ENCODE measurements at places on chromosomes 6 and 20.

DNA sequence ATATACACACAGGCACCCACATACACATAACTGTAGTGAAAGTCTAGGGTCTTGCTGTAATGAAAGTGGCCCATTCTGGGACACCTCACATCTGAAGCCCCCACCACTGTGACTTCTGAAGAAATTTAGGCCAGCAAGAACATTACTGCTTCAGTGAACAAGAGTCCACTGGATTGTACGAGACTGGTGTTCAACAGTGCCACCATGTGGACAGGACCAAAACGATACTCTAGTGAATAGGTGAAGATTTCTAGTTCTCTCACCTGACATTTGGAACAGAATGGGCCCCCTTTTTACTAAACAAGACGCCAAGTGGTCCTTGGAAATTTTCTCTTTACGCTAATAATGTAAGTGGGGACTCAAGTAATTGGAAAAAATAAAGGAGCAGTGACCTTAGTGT, 156.9 kb downstream of the MAFB start:
- no peak for DNase-seq

GRCh38 chr6:137465378-137466009, 28.7 kb downstream of the OLIG3 start:
- DNase-seq = no peak

DNA sequence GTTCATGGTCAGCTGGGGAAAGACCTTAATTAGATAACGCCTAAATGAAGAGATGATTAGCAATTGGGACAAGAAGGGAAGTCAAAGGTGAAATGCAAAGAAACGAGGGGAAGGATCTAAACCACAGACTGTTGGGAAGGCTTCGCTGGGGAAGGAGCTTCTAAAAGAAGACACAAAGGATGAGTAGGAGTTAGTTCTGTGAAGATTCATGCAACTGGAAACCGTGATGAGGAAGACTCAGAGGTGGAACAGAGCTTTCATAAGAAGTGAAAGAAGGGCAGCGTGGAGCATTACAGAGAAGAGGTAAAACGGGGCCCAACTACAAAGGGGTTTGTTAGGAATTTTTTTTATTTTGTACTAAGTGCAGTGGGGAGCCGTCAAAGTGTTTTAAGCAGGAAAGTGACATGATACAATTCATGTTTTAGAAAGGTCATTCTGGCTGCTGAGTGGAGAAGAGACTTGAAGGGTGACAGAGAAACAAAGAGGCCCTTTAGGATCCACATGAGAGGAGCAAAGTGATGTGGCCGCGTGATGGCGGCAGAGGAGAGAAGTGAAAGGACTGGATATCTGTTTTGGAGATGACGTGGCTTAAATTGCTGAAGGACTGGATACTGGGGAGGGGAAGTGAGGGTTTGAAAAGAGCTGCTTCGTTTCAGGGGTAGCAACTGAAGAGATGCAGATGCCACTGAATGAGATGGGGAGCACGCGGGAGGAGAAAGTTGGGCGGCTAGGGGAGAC, 33.6 kb downstream of the TTI1 start:
- no peak for DNase-seq

DNA sequence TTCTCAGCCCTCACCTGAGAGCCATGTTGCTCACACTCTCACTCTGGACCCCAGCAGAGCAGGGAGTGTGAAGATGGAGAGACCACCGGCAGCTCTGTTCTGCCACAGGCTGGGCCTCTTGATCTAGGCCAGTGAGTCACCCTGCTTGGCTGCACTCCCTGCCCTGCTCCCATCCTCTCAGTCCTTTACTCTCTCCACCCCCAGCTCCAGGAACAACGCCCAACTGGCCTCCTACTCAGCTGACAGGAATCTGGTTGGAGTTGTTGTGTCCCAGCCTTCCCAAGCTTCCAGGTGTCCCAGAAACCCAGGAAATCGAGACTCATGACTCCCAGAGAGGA, at the start of gene PSORS1C1:
Gene PSORS1C1 (plus strand): TSS at position 260 of the 338 bp plus-strand sequence. CDS start 14,833 bp downstream, outside the sequence.
- DNase-seq = no peak

DNA sequence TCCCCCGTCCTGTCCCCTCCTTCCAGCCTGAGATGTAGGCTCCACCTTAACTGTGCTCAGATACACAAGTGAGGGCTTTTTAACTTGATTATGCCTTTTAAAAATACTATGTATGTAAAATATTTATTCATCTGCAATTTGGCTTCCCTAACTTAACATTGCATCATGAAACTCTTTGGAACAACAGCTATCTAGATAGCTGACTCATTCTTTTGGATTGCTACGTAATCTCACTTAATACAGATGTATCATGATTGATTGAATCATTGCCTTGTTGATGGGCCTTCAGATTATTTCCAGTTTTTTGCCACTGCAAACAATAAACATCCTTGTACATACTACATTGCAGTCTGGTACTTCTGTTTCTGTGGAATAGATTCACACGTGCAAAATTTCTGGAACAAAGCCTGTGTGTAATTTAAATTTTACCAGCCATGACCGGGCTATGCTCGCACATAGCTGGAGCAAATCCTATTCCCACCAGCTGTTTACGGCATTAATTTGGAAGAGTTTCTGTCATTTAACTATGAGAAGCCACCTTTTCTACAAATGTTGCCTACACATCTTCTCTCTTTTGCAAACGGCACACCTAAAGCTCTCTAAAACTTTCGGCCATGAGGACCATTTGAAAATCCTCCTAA, 6.5 kb downstream of the PRND start:
- DNase-seq = no peak

DNA sequence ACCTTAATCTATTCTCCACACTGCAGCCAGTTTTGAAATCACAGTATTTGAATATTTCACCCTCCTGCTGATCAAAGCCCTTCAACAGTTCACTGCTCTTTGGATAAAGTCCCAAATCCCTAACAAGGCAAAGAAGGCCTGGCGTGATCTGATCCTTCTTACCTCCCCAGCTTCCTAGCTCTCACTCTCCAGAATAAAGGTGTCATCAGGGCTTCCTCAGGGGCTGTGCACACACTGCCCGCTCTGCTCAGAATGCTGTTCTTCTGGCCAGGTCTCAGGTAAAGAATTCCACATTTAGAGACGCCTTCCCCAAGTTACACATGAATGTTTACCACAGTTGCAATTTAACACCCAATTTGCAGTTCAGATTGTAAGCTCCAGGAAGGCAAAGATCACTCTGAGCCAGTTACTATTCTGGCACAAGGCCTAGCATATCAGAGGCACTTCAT, 58.9 kb upstream of the MCM9 start:
- DNase-seq = no peak

GRCh38 chr6:12472601-12473038, 182.5 kb downstream of the EDN1 start:
- no peak for DNase-seq

GRCh38 chr20:37311710-37312355, 22.4 kb downstream of the MANBAL start:
- no peak for DNase-seq

- no peak for DNase-seq
Measured at GRCh38 chr6:105210932-105211531, 31.2 kb upstream of the POPDC3 start.

- no peak for DNase-seq
Measured at GRCh38 chr20:49431329-49431728, 51.1 kb downstream of the KCNB1 start.

- no peak for DNase-seq
Measured at GRCh38 chr6:163813979-163814493, 399.5 kb downstream of the QKI start.

GRCh38 chr20:845941-846893, 12.7 kb downstream of the FAM110A start:
- DNase-seq = no peak

DNA sequence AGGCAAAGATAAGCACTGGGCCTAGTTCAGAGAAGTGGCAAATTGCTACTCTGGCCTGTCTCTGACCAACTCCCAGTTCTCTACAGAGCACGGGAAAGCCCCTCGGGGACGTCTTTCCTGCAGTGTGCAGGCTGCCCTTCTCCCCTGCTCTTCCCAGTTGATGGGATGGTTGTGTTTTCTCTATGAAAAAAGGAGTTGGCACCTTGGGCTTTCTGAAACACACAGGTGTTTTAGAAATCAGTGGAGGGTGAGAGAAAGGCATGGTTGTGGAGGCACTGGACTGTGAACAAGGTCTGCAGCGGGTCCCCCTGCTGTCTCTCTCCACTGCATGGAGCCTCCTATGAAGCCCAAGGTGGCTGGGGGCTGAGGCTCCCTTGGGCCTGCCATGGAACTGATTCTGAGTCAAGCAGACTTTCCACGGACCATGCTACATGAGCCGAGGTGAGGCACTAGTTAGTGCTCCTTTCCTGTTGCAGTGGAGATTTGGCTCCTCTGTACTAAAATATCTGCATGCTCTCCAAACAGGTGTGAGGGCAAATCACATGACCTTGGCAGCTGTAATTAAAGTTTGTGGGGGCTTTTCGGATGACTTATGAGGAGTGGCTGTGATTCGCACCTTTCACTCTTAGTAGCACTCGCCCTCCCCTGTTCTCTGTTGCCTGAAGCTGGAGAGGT, 16.3 kb downstream of the GTSF1L start:
- DNase-seq = no peak

DNA sequence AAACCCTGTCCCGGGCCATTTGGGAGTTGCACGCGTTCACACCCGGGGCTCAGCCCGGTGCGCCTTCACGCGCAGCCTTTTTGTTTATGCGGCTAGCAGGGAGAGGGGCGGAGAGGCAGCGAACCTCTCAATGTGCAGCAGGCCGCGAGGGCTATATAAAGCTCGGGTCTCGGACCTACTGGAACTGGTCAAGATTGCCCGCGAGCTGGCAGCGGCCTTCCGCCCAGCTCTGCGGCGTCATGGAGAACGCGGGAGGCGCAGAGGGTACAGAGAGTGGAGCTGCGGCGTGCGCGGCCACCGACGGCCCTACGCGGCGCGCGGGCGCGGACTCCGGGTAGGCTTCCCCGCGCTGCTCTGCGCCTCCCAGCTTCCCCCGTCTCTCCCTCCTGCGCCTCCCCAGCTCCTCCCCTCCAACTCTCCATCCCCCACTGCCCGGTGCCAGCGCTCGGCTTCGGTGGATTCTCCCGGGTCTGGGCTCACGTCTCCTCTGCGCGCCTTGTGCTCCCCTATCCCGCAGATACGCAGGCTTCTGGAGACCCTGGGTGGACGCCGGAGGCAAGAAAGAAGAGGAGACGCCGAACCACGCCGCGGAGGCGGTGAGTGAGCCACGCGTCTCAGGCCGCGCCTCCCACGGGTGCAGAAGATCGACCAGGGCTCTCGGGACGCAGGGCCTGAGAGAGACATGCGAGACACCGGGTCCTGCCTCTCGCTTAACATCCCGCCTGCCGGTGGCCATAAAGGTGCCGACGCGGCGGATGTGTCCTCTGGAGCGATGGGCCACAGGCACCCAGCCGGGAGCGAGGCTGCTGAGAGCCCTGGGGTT, at the start of gene RIPPLY2:
Gene RIPPLY2 (plus strand): TSS at position 183 of the 823 bp plus-strand sequence. CDS start 57 bp downstream, at position 240.
- peak; percentile 45 for DNase-seq

- no peak for DNase-seq
Measured at GRCh38 chr6:15877231-15877630, 214.4 kb upstream of the DTNBP1 start.

DNA sequence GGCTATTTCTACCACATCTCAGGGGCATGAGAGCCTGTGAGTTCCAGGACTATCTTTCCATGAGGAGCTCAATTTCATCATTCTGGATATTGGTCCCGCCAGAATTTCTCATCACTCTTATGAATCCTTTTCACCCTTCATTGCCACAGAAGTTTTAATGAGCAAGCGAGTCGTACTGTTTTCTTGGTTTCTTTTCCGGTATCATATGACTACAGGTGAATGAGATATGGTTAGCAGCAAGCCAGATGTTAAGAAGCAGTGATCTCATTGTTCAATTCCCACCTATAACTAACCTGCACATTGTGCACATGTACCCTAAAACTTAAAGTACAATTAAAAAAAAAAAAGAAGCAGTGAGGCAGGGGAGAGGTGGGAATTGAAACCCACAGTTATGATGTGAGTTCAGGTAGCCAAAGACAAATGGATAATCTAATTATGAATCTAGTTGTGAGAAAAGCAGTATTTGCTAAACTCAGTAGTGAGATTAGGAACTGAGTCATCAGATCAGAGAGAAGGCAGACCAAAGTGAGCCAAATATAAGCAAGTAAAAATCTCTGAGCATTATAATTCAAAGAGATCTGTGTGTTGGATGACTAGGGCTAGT, 78.0 kb upstream of the ELOVL5 start:
- DNase-seq = no peak

DNA sequence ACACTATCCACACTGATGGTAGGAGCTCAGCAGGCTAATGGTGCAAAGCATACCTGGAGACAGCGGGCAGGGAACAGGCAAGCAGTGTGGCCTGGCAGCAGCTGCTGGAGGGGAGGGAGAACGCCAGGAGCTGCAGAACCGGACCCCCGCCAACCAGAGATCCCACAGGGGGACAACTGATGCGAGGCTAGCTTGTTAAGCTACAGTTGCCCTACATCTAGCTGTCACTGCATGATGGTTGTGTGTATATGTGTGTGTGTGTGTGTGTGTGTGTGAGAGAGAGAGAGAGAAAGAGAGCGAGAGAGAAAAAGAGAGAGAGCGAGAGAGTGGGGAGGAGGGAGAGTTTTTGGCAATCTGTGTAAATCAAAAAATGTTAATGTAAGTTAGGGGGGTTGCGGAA, 69.7 kb upstream of the NHSL1 start:
- DNase-seq = no peak

GRCh38 chr6:39092124-39092523, 22.9 kb downstream of the SAYSD1 start:
- no peak for DNase-seq

DNA sequence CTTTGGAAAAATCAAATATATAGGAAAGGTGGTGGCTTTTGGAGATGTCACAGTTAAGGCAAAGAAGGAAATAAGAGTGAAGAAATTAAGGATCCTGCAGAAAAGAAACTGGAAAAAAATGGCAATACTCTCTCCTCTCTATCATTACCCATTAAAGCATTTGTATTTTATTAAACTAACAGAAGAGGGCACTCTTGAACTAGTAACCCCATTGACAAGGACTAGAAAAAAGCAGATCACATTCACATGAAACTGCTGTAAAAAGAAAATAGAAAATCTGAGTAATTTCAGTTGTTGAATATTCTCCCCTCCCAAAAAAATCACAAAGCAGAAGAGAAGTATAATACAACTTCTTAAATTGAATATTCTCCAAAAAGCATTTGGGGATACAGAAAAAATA, 104.1 kb upstream of the SLC35B3 start:
- DNase-seq = no peak

GRCh38 chr6:110738899-110739365, 76.3 kb downstream of the CDK19 start:
- DNase-seq = no peak

- DNase-seq = no peak
Measured at GRCh38 chr6:3882431-3882830, 33.3 kb downstream of the FAM50B start.

- DNase-seq = no peak
Measured at GRCh38 chr6:170305805-170306323, 694 bp upstream of the FAM120B start.

DNA sequence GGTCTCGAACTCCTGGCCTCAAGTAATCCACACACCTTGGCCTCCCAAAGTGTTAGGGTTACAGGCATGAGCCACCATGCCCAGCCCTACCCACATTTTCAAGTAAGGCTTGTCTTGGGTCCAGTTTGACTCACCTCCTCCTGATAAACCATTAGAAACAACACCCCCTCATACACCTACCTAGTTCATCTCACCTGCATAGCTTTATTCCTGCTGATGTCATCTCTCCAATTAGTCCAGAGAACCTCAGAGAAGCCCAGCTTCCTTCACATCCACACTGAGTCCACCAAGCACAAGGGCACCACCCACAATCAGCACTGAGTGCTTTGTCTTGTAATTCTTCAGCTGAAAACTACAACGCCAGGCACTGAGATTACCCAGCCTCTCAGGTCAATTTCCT, 35.3 kb downstream of the KIF16B start:
- no peak for DNase-seq

All from NCI-H510A (cell line).